ENCODE measurements at places on chromosomes 6 and 20. TPM values are rescaled to one million over a fixed set of nuclear protein-coding genes. Genes with fewer than 3 reads are reported as not detected.

DNA sequence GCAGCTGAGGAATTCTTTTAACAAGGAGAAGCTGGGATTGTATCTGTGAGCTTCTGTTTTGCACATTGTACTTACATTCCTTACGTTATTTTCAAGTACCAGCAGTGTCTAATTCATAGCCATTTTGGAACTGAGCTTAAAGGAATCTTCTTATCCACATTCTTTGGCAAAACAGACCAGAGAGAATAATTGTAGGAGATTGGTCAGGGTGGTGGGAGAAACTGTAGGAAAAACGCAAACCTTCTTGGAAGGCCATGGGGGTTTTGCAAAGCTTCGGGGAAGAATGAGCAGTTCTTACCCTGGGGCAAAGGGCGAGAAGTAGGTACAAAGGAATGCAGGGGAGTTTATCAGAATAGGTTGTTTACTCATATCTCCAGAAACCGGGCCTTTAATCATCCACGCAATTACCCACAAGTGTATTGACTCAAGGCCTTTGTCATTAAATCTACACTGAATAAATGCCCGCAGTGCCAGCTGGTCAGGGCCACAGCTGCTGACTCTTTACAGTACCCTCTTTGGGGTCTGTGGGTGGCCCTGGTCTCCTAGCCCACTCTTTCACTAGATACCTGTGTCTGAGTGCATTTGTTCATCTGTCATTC is 39.6 kb upstream of the SPTLC3 start:
- DNase-seq: no peak
- H3K4me1 ChIP-seq: no peaks in the 10 kb centered on the region
- no peaks in the 10 kb centered on the region for H3K27me3 ChIP-seq
- H3K4me3 ChIP-seq: no peak overlapping the region
- no peak overlapping the region for H3K27ac ChIP-seq

DNA sequence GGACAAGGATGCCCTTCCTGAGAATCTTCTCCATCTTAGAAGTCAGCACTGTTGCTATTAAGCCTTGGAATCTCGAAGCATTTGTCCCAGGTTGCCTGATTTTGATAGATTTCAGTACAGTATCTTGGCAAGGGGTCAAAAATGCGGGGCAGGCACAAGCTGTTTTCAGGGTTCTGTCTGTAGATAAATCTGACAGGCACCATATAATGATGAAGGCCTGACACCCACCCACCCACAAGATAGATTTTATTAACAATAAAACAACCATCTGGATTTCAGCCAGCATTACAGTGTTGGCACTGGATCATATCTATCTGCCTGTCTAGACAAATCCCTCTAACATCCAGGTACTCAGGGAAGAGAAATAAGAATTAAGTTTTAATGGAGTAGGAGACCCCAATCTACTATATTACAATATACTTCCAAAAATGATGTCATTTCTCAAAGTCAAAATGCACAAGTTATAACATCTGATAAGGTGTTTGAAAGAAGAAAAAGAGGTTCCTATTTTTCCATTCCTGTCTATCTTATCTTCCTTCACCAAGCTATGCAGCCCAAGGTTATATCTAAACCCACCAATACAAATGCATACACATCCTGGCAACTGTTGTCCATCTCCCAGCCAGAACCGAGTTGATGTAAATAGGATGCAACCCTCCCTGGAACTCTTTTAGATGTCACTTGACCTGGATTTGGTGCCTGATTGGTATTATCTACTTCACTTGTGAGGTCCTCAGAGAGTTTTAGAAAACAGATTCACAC is 10.7 kb downstream of the NEDD9 start:
- peak overlapping the region; percentile 44 for H3K27ac ChIP-seq
- H3K27me3 ChIP-seq: no peaks in the 10 kb centered on the region
- H3K4me3 ChIP-seq: peak overlapping the region; percentile 27
- peaks cover 80% of the 10 kb centered on the region for H3K4me1 ChIP-seq

The LY86 gene
- not detected for total RNA-seq

The PTCRA gene
- not detected for total RNA-seq

DNA sequence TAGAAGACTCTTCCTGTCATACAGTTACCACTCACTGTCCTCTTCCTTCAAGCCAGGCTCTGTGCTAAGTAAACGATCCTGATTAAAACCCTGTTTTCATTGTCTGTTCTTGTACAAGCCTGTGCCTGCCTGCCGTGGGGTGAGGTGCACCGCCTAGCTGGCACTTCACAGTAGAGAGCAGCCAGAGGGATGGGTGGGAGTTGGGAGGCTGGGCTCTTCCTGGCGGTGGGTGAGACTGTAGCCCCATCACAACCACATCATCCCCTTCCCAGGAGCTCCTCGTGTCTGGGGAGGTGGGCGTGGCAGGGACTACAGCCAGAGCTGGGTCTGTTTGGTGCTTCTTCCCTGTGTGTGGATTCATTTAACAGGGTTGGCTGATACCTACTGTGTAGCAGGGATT is 382.0 kb downstream of the TAF4 start:
- H3K36me3 ChIP-seq: no peaks in the 10 kb centered on the region
- H3K27me3 ChIP-seq: no peaks in the 10 kb centered on the region
- no peak for DNase-seq

- no peak overlapping the region for H3K27ac ChIP-seq
- H3K4me1 ChIP-seq: peaks cover 10% of the 10 kb centered on the region
- no peak for DNase-seq
- H3K27me3 ChIP-seq: no peaks in the 10 kb centered on the region
Measured at GRCh38 chr20:50578061-50578777, 68.0 kb downstream of the PTPN1 start.

The ZCCHC3 gene
- total RNA-seq: 15.6 TPM

DNA sequence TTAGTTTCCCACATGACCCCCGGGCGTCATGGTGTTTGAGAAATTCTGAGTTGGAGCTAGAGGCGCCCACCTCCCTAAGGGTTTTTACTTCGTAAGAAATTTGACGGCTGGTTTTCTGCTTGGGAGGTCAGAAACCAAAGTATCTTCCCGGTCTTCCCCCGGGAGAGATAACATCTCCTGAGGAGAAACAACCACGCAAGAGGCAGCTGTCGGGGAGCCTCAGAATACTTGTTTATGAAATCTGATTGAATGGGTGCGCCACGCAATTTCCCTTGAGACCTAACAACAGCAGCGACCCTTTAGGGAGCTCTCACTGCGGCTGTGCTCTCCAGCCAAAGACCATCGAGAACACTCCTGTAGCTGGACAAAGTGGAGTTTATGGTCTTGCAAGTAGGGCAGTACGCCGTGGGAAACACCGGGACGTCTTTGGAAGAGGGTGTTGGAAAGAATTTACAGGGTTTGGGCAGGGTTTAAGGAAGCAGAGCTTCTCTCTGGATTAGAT is 608 bp upstream of the EIF2S2 start:
- peaks cover 10% of the 10 kb centered on the region for H3K36me3 ChIP-seq
- H3K27me3 ChIP-seq: no peaks in the 10 kb centered on the region
- H3K4me3 ChIP-seq: peak overlapping the region; percentile 95
- no peaks in the 10 kb centered on the region for H3K4me1 ChIP-seq
